ENCODE measurements at places on chromosomes 5 and 9.

GRCh38 chr5:148912714-148913398 lies 86.4 kb downstream of the ADRB2 start:
- DNase-seq: no peak

DNA sequence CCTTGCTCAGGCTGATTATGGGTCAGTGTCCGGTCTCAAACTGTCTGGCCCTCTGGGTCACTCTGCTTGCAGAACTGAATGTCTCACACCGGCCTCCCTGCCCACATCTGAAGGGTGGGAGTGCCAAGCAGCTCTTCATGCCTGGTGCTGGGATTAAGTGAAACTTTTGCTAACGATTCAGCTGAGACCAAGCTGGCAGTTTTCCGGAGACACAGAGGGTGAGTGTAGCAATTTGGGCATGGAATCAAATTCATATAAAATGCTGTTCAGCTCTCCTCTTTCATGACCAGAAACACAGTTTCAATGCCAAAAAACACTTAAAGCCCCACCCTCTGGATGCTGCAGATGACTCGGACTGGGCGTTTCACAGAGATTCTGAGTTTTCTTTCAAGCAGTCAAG lies 207.5 kb downstream of the NXNL2 start:
- no peak for DNase-seq

DNA sequence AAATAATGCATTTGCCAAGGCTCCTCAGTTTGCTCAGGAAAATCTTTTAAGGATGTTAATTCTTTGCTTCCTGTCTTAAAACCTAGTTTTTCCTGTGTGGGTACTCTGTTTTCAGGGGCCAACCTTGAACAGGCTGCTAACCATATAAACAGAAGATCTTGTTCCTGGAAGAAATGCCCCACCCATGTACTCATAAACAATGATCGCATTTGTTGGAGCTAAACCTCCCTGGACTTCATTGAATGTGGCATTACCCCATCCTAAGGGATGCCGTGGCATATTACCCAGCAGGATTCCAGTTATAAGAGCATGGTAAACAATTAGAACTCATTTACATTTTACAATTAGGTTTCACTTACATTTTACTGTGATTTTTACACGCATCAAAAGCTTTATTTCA lies 436.0 kb downstream of the ZNF608 start:
- no peak for DNase-seq

- no peak for DNase-seq
These were observed 80.1 kb downstream of the MTREX start for GRCh38 chr5:55387865-55388264.

- DNase-seq: no peak
These were observed 13.2 kb downstream of the TMEM8B start for GRCh38 chr9:35842020-35842745.

DNA sequence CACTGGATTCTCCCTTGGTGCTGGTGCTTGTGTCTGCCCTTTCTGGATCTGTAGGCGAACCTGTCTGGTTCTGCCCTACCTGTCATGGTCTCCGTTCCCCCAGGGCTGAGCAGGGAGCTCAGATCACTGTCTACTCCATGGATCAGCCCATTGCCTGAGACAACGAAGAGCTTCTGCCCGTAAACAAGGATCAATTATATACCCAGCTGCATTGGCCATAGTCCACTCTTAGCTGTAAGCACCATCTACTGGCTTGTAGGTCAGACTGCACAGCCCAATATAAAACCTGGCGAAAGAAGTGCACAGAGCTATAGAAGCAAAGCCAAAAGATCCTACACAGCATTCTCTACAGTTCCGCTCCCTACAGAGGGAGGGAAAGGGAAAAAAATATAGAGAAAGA lies 181.5 kb upstream of the RPS23 start:
- no peak for DNase-seq

GRCh38 chr9:93436655-93437407 lies 14.7 kb upstream of the FAM120A start:
- no peak for DNase-seq

Measured in CD4-positive, alpha-beta T cell treated with Interleukin-12 subunit alpha and Interleukin-12 subunit beta, for 1 hour (primary cell).